ENCODE measurements at places on chromosomes 7 and 10.

- DNase-seq = no peak
Observed at GRCh38 chr10:87500646-87501048, 4.0 kb upstream of the MINPP1 start.

DNA sequence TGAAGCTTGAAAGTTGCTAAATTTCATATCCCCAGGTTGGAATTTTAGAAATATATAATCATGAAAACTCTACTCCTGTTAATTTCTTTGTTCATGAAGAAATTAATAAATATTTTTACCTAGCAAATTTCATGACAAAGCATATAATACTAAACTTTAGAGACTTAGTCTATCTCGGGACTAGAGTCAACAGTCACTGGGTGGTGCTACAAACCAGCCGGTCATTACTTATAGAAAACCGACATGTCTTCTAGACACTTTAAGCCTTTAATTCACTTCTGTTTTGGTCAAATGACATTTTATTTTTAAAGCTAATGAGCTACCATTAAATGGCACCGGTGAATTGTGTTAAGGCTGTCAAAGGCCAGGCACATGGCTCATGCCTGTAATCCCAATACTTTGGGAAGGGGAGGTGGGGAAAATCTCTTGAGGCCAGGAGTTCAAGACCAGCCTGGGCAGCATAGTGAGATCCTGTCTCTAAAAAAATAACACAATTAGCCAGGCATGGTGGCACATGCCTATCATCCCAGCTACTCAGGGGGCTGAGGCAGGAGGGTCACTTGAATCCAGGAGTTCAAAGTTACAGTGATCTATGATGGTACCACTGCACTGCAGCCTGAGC is 270.1 kb downstream of the CACNA2D1 start:
- DNase-seq = no peak

DNA sequence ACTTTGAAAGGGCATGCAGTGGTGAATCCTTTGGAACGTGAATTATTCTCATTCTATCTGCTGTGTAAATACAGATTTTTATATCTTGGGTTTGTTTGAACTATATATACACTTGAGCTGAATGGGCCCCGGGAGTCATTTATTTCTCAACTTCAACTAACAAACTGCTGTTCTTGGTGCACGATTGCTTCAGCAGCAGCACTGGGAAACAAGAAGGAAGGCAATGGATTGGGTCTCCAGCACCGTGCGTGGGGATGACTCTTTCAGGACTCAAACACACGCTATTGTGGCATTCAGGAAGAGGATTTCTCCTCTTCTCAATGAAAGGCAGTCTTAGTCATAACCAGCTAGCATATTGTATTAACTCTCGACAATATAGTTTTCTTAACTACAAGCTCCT is 226.0 kb upstream of the NFE2L3 start:
- DNase-seq = no peak

GRCh38 chr10:86538547-86538946 is 17.0 kb upstream of the WAPL start:
- no peak for DNase-seq

DNA sequence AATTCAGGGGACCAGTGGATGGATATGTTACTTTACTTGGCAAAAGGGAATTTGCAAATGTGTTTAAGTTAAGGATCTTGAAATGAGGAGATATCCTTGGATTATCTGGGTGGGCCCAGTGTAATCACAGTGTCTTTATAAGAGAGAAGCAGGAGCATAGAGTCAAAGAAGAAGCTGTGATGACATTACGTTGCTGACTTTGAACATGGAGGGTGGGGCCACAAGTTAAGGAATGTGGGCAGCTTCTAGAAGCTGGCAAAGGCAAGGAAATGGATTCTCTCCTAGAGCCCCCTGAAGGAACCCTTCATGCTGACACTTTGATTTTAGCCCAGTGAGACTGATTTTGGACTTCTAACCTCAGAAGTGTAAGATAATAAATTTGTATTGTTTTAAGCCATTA is 21.8 kb upstream of the SLC26A3 start:
- DNase-seq = no peak

GRCh38 chr7:10076660-10077300 is 896.9 kb upstream of the PHF14 start:
- no peak for DNase-seq
